ENCODE measurements at places on chromosomes 2 and 18.
A peak's percentile ranks its signal among the peaks of the same experiment; 100 is the strongest.

DNA sequence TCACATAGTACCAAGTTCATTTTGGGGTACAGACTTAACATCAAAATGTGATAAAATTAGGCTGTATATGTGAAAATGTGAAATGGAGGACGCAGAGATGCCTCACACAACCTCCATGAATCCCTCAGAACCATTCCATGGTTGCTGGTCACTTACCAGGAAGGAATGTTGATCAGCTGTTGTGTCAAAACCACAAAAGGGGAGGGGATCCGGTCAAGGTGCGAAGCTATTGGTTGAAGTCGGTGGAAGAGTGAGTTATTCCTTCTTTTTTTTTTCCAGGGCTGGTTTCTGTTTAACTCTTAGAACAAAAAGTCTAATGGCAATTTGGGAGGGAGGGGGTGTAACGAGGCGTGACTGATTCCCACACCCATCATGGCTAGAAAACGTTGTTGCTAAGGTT lies 32.3 kb upstream of the REG3A start:
- DNase-seq: no peak

- no peak for DNase-seq
Observed at GRCh38 chr2:160828076-160828475, 332.2 kb upstream of the TANK start.

- DNase-seq: peak; percentile 9
Observed at GRCh38 chr2:85134255-85134895, 1.2 kb downstream of the TCF7L1 start.

DNA sequence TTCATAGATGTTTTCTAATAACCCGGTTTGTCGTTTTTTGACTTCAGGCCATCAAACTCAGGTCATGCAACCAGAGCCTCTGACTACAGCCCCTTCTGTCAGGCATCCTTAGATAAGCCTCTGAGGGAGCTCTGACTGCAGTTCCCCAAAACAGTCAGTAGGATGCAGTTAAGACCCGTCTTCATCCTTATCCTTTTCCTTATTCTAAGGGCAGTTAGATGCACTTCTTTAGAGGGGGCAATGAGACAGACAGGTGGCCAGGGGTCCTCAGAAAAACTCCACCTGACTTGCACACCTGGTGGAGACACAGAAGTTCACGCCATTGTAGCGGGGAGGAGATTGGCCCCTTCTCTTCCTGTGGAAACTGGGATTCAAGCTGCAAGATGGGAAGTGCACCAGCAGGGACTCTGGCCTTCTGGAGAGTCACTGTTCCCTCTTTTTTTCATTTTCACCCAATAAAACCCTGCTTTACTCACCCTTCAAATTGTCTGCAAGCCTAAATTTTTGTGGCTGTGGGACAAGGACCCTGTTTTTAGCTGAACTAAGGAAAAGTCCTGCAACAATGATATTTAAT lies 104.8 kb upstream of the TFPI start:
- no peak for DNase-seq

DNA sequence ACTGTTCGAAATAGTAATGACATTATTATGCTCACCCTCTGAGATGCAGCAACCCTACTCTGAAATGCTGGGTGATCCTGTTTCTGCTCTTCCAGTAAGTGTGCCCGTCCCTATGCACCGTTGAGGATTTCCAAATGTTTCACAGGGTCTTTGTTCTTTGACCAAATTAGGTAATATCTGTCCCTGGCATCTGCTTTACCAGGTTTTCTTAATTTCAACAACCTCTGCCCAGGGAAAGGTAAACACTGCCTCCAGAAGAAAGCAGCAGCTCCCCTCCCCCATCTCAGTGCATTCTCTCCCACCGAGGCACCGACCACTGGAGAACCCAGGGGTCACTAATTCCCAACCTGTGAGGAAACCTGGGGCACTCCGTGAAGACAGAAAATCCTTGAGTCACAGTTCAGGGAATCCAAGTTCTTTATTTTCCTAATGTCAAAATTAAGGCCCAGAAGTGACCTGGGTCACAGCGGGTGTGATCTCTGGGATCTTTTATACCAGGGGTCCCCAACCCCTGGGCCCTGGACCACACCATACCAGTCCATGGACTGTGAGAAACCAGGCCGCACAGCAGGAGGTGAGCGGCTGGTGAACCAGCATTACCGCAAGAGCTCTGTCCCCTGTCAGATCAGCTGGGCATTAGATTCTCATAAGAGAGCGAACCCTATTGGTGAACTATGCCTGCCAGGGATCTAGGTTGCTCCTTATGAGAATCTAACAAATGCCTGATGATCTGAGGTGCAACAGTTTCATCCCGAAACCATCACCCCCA lies 1.2 kb upstream of the GRB14 start:
- DNase-seq: no peak
